ENCODE measurements at places on chromosomes 1 and 21.
A peak's percentile ranks its signal among the peaks of the same experiment; 100 is the strongest.

GRCh38 chr21:38386967-38387366 lies 111.3 kb downstream of the ERG start:
- DNase-seq = no peak

- no peak for DNase-seq
These were observed 183.9 kb upstream of the NFIA start for GRCh38 chr1:60898413-60898812.

DNA sequence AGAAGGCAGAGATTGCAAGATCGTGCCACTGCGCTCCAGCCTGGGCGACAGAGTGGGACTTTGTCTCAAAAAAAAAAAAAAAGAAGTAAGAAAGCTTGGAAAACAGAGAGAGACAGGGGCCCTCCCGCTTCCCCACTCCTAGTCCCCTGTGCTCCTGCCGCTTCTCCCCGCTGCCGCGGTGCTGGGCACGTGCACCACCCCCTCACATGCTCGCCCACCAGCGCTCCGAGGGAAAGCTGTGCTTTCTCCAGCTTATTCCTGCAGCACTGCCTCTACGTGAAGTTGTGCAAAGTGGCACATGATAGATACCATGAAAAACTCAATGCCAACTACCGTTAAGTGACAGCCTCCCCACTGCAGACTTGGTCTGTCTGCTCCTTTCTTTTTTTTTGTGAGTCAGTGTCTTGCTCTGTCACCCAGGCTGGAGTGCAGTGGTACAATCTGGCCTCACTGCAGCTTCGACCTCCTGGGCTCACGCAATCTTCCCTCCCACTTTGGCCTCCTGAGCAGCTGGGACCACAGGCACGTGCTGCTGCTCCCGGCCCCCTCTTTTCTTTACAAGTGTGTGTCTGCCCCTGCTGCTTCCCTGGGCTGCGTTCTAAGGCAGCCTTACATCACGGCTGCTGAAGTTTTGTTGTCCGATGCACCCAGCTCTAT lies 15.4 kb downstream of the SLX9 start:
- no peak for DNase-seq

- no peak for DNase-seq
These were observed 20.6 kb upstream of the SCCPDH start for GRCh38 chr1:246703581-246703980.

GRCh38 chr1:204363335-204364114 lies 3.8 kb upstream of the PLEKHA6 start:
- DNase-seq = peak; percentile 64

DNA sequence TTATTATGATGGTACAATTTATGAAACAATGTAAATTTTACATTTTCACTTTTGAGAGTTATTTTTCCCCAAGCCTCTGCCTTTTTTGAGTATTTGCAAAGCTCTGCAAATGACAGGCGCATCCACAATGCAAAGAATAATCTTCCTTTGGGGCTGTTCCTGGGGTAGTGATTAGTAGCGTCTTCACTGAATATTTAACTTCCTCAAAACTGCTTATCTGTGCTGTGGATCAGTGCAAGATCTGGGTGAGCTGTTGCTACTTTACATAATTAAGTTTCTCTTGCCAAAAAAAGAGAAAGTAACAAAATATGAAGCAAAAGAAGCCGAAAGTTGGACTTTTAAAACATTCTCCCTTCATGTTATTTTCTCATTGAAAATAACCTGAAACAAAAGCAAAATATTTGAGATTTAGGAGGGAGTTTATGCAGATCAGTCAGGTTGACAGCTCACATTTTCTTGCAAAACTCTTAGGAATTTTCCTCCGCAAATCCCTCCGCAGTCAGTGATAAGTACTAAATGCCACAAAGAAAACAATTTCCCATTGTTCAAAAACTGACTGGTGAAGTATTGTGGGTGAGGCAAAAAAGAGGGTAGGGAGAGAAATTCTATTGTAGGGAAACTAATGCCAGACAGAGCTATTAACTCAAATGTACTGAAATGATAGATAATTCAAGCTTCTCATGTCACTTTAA lies 276.4 kb upstream of the B3GALT2 start:
- DNase-seq = no peak

DNA sequence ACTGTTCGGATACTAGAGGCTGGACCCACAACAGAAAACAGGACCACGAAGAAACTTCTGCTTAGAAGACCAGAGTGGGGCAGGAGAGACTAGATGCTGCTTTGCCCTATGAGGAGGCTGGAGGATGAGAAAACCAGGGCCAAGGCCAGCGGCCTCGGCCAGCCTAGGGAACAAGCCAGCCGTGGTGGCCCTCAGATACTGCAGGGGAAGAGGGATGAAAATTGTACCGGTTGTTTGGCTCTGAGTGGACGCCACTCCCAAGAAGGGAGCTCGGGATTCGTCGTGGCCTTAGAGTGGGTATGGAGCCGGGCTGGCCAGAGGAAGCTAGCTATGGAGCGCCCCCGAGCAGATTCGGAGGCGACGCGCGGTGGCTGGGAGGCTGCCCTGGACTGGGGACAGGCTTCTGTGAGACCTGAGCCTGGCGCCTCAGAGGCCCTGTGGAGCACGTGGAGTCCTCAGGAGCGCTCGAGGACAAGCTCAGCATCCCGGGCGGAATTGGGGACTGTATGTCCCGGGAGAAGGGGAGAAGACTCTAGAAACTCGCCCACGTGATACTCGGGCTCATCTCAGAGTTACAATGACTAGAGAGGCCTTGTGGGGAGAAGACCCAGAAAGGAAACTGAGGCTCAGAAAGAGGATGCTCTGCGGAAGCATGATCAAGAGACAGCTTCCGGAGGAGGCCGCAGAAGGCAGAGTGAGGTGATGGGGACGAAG lies 2.8 kb downstream of the PRRX1 start:
- DNase-seq = no peak

- no peak for DNase-seq
These were observed 1478.8 kb downstream of the NCAM2 start for GRCh38 chr21:22476726-22477646.

GRCh38 chr1:235640580-235640979 lies 9.0 kb downstream of the GNG4 start:
- DNase-seq = no peak

- no peak for DNase-seq
These were observed 29.7 kb downstream of the UBE2T start for GRCh38 chr1:202311875-202312635.

- DNase-seq = no peak
These were observed 3.6 kb upstream of the SPATC1L start for GRCh38 chr21:46187814-46188213.

GRCh38 chr1:233246965-233247364 lies 48.6 kb downstream of the PCNX2 start:
- no peak for DNase-seq

- no peak for DNase-seq
These were observed 739.0 kb upstream of the NCAM2 start for GRCh38 chr21:20259031-20259867.

GRCh38 chr1:25520446-25521061 lies 22.9 kb upstream of the LDLRAP1 start:
- DNase-seq = peak; percentile 55

DNA sequence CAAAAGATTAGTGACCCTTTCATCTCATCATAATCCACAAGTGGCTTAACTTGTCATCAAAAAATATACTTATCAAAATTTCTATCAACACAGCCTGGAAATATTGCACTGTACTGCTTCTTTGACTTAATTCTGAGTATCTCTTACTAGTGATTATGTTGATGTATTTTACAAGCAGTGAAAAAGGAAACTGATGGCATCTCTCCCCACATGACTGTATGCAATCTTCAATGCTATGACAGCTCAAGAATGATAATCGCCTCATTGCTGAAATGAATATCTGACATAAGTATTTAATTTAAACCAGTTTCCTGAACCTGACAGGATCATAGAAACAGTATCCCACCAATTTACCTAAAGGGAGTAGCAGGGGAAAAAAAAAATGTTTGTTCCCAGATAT lies 79.5 kb downstream of the DPYD start:
- DNase-seq = no peak

- no peak for DNase-seq
These were observed 5.1 kb upstream of the TMEM222 start for GRCh38 chr1:27316860-27317259.

DNA sequence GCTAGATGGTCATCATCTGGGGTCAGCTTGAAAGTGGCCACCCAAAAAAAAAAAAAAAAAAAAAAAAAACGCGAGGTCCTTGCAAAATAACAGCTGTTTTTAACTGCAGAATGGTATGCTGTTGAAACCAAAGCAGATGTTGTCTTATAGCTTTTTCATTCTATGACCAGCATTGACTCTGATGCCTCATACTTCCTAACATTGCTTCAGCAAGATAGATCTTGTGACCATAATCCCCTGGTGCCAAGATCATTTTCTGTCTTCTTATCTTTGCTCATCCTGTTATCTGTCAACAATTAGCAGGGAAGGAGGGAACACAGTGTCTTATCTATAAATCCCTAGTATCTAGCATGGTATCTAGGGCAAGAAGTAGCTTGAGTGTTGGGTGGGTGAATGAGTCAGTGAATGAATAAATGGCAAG lies 181.5 kb downstream of the PLPP3 start:
- DNase-seq = no peak

- no peak for DNase-seq
These were observed 685.0 kb downstream of the ADGRL2 start for GRCh38 chr1:82485591-82486369.

DNA sequence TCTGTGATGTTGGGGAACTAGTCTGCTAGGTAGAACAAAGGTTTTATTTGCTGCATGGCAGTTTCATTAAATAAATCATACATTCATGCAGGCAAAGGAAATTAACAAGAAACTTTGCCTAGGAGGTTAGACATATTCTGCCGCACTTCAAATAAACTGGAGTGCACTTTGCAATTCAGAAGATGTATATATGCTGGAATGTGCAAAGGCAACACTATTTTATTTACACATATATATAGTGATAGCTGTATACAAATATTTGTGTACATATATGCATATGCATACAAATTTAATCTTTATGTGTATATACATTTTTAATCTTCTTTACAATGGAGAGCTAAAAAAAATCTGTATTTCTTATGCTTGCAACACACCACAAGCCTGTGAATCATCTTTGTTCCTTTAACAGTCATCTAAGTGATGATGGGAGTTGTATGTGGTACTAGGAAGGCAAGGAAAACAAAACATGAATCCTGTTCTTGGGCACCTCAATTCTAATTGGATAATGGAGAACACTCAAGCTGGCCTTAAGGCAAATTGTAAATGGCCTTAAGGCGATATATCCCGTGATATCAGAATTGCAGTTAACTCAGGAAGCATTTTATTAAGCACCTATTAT lies 605.8 kb upstream of the CAMK1G start:
- DNase-seq = no peak

- no peak for DNase-seq
These were observed 216.5 kb upstream of the VAMP3 start for GRCh38 chr1:7554385-7555235.

DNA sequence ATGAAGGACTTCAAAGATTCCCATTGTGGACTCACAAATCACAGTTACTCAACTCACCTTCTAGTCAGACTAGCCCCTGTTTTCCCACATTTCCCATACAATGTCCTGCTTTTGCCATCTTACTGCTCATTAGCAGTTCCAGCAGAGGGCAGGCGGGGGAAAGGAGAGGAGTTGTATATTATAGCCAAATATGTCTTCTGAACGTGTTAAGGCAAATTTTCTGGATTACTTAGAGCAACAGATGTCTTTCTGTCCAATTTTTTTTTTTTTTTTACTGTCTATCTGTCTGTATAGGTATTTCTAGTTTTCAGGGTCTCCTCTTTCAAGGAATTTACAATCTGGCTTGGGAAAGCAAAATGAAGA lies 29.9 kb upstream of the DDAH1 start:
- no peak for DNase-seq

- no peak for DNase-seq
These were observed 25.8 kb upstream of the CCN1 start for GRCh38 chr1:85554630-85555327.

DNA sequence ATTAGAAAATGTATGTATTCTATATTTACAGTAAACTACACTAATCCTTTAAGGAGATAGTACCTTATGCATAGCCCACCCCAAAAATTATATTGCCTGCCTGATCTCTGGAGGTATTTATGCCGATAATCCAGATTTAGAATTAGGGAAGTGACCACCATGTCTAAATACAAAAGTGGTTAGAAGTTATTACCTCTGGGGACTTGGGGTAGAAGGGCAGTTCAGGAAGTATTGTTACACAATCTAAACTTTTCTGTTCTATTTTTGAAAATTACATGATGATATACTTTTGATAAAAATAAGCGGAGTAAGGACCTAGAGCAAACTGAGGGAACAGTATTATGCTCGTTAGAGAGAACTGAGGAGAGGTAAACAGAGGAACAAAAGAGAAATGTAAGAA lies 90.5 kb upstream of the ZP4 start:
- no peak for DNase-seq

DNA sequence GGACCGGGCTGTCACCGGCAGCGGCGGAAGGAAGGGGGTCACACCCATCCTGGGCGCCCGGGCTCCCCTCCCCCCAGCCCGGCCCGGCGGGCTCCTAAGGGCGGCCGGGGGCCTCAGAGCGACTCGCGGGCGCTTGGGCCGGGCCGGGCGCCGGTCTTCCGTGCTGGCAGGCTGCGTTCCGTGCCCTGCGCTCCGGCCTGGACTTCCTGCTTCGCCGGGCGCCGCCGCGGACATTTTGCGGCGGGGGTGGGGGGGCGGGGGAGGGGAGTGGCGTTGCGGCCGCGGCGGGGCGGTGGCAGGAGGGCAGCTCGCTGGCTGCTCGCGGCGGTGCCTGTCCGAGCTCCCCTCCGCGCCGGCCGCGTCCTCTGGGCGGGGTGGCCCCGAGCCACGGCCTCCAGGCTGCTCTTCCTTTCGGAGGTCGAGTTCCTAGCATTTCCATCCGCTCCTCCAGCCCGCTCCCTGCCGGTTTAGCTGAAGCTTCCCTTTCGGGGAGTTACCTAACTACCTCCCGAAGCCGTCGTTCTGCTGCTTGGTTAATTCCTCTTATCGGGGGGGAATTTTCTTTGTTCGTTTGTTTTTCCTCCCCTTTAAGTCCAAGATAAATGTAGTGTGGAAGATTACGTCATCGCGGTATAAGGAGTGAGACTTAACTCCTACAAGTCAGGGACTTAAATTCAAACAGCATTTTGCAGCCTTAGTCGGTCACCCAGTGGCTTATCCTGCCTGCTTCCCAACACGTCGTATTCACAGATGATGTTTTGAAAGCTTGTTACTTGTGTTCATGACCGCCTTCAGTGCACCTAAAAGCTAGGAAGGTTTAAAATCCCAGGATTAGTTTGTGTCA lies 730 bp downstream of the CDC42 start:
- DNase-seq = peak; percentile 27
